CD4-positive, alpha-beta T cell treated with Interleukin-15 for 4 hours (primary cell): ENCODE measurements at places on chromosomes 7 and 10.

- DNase-seq = no peak
These were observed 8.2 kb downstream of the MINDY3 start for GRCh38 chr10:15852111-15852557.

DNA sequence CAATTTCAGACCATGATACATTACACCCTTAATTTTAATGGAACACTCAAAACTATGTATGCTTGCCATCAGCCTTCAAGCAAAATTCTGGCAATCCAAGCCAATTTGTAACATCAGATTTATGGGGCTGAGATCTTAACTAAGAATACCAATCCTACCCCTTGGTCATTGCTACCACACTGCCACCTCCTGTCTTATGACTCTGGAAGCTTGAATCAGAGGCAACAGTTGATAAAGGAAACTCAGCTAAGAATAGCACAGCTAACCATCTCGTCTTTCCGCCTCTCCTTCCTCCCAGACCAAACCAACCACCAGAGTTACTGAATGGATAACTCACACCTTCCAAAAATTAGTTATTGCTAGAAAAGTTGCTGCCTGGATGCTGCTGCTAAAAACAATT, 7.4 kb downstream of the IGF2BP3 start:
- DNase-seq = no peak

GRCh38 chr10:1094112-1095057, 38.2 kb downstream of the WDR37 start:
- DNase-seq = no peak

DNA sequence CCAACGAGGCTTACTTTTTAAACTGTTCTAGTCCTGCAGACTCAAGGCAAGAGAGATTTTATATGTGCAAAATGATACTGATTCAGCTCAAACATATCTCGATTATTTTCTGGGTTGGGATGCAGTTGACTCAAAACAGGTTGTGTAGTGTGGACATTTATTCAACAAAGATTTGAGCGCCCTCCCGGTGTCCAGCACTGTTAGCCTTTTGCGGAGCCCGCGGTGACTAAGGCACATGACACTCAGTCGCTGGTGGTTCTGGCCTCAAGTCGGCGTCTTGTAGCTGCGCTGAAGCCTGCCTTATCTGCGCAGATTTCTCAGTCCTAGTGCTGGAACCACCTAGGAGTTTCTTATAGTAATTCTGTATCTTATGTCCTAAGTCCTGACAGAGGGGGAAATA, 938 bp upstream of the CADPS2 start:
- DNase-seq = no peak

- DNase-seq = no peak
These were observed 172.5 kb upstream of the SVIL start for GRCh38 chr10:29807163-29807806.

DNA sequence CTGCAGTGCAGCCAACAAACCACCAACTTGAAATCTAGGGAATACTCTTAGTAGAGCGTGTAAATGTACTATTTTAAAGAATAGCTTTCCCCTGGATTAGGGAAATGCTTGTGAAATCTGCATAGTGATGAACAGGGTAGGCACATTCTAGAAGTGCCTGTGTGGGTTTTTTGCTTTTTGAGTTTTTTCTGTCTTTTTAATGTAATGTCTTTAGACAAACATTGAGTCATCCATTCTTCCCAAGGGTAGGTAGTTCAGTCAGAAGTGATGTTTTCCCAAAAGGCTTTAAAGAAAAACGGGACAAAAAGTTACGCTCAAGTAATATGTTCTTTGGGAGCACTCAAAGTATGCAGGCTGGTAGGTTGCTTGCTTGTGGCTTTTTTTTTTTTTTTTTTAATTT, 130.0 kb downstream of the AUTS2 start:
- DNase-seq = no peak

DNA sequence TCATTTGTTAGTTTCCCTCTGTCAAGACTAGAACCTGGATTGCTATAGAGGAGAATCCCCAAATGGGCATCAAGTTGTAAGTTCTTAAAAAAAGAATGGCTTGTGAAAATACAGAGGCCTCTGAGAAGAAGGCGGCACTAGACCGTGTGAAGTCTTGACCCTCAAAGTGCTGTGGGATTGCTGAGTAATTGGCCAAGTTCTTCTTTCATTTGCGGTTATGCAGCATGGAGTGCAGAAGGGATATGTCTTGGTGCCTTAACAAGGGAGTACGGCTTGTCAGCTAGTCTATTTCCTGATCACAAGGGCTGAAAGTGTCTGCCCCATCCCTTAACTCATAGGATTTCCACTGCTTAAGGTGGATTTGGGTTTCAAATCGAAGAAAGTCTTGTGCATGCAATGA, 81.2 kb downstream of the MKX start:
- DNase-seq = no peak

DNA sequence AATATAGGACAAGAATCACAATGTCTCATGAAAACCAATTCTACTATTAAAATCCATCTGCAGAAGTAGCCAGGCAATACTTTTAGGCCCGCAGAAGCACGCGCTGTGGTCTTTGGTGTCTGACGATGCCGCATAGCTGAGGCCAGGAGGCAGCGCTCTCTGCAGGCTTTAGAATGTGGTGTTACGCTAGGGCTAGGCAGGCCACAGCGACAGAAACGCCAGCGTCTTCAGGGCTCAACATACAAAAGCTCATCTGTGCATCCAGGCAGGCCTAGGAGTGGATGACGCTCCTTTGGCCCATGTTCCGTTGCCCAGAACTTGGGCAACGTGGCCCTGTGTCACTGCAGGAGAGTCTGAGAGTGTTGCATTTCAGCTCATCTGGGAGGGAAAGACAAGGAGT, 601.1 kb upstream of the FOXK1 start:
- DNase-seq = no peak

- no peak for DNase-seq
These were observed 20.8 kb downstream of the EZH2 start for GRCh38 chr7:148863324-148863723.

- no peak for DNase-seq
These were observed 358.8 kb downstream of the CALN1 start for GRCh38 chr7:72053292-72053691.

GRCh38 chr10:28971255-28971654, 293.9 kb downstream of the BAMBI start:
- DNase-seq = no peak

DNA sequence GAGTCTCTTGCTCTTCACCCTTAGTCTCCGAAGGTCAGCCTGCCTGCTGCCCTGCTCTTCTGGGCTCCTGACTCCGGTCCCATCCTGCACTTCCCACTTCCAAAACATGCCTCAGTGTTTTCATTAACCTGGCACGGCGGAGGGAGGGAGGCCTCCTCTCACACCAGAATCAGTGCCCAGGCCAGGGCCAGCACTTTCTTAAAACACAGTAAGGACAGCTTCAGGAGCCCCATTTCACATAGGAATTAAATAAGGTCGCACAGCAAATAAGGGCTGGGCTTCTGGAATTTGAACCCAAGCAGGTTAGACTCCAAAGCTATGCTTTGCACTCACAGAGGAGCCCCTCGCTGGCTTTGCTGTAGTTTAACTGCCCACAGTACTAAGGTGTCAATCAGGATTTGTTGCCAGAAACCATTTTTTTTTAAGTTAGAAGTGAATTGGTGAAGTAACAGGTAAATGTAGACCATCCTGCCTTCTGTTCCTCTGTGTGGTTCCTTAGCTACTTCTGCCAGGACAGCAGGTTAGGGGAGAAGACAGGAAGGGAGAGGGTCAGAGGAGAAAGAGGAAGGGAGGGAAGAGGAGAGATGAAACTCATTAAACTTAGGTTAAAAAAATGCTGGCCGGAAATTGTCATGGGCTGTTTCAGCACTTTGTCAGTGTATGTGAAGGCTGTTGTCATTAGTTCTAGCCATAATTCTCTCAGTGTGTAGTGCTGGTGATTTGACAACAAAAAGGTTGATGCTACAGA, 1.1 kb downstream of the RASSF4 start:
- DNase-seq = no peak

DNA sequence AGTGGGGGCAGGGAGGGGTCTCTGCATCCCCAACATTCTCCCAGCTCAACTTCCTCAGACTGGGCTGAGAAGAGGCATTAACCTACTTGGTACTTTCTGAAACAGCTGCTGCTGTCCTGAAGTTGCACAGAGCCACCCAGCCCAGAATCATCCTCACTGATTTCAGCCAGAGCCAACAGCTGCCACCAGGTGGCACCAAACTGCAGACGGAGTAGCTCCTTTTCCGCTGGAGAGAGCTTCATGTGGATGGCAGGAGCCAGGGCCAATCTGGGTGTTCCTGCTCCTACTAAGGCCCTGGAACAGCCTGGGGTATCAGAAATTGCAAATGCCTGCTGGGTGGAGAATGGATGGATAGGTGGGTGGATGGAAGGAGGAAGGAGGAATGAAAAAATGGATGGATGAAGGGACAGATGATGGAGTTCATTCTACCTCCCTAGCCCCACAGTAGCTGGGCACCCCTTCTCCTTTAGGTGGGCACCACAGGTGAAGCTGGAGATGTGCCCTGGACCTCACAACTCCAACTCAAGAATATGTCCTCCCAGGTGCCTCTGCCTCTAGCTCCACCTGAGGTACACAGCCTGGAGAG, 11.8 kb upstream of the DRGX start:
- peak; percentile 69 for DNase-seq

GRCh38 chr10:21719502-21719901, 185.5 kb downstream of the MLLT10 start:
- no peak for DNase-seq

DNA sequence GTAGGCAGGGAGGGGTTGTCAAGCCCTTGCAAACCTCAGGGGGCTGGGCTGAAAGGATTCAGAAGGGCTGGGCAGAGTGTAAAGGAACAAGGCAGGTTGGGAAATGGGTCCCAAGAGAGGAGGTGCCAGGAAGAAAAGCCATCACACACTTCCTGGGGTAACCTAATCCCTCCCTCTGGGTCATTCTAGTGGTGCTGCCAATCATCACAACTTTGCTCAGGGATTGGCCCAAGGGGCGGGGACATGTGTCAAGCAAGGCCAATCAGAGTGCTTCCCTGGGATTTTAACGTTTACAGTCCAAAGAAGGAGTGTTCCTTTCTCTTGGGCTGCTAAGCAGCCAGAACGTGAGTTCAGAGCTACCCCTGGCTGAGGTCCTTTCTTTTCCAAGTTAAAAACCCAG, 57.1 kb upstream of the NPTX2 start:
- DNase-seq = no peak

DNA sequence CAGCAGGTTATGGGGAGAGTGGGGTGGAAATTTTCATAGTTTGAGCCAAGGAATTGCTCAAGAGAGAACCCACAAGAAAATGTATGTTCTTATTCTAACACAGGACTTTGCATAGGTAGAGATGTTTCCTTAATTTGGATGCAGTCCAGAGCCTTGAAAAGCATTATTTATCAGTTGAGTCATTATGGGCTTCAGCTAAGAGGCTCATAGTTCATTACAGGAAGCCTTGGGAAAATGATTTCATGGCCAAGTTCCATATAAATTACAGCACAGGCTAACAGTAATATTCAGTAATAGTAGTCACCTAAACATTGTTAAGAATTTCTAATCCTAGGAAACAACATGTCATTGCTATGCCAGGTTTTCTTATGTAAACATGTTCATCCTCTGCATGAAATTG, 131.1 kb upstream of the PTPRZ1 start:
- no peak for DNase-seq

GRCh38 chr10:119029613-119030420, at the start of gene NANOS1:
Gene NANOS1 (plus strand): TSS chr10:119029714. CDS start chr10:119029802, 88 bp downstream.
- DNase-seq = no peak

- DNase-seq = no peak
These were observed 30.6 kb downstream of the DRGX start for GRCh38 chr10:49365275-49365674.

DNA sequence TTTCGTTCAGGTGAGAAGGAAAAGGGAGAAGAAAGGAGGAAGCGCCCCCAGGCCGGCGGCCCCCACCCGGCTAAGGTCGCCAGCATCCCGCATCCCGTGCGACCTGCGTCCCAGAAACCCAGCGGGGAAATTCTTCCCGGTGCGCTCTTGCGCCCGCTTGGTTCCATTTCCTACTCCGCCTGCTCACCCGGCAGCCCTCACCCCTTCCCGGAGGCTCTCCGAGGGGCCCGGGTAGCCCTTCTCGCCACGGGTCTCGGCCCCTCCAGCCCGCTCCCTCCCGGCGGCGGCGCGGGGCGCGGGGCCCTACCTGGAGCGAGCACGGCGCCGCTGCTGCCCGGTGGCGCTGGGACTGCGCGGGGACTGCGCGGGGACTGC, at the start of gene PRKCQ:
Gene PRKCQ, minus strand, starts transcription at position 373 of the 375 bp plus-strand sequence. CDS start 65,141 bp downstream, outside the sequence.
- no peak for DNase-seq

- no peak for DNase-seq
These were observed 168.7 kb downstream of the CUX1 start for GRCh38 chr7:101985903-101986734.

DNA sequence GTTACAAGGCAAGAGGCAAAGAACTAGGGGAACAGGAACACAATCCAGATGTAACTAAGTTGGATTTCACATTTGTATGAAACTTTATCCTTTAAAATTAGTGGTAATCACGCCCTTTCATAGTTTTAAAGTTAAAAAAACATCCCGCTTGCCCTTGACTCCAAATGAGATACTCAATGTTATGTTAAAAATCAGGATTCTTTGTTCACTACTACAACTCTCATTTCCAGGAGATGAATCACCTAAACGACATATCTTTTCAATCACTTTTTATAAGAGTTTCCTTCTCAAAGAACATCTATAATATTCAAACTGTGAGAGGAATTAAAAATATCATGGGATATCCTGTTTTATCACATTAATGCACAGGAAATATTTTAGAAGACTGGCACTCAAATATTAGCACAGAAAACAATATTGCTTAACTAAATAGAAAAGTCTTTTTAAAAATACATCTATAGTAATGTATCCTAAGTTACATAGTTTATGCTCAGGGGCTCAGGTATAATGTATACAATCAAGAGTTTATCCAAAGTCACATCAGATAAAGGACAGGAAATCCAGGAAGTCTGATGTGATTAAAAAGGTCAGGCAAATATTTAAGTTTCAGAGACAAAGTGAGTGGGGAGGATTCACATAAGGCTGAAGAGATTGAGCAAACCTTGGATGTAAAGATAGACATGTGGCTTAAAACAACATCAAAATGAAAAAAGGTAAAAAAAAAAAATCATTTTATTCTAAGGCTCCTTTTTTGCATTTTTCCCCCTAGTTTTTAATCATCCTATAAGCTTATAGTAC, 41.9 kb downstream of the CADPS2 start:
- no peak for DNase-seq

DNA sequence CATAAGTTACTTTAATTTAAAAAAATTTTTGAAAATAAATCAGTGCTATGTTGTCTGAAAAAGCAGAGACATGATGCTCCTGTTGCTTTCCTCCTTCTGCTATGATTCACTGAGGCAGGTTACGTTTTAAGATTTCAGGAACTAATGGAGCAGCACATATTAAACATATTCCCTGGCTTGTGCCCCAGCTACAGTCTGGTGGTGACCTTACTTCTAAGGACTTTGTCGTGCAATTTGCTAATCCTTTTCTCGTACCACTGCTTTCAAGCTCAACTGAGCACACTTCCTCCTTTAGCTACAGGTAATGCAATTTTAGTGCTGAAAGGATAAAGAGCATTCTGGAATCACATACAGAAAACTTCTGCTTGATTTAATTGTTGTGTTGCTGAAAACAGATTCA, 16.2 kb upstream of the PRR15 start:
- DNase-seq = no peak

DNA sequence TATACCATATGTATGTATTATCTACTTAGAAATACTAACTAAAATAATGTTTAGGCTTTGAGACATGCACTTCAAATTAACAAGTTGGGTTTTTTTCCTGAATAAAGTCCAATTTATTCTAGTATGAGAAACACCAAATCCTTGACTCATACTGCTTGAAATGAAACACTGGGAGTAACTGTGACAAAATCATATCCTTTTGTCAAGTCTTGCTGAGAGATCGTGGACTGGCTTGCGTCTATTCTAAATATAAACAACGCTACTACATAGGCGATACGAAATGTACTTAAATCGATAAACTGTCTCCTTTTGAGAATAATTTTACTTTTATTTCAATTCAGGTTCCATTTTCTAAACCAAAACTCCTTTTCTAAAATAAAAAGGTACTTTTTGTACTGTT, 16.3 kb downstream of the SMURF1 start:
- no peak for DNase-seq
